ENCODE measurements at places on chromosomes 4 and X.
A peak's percentile ranks its signal among the peaks of the same experiment; 100 is the strongest.

DNA sequence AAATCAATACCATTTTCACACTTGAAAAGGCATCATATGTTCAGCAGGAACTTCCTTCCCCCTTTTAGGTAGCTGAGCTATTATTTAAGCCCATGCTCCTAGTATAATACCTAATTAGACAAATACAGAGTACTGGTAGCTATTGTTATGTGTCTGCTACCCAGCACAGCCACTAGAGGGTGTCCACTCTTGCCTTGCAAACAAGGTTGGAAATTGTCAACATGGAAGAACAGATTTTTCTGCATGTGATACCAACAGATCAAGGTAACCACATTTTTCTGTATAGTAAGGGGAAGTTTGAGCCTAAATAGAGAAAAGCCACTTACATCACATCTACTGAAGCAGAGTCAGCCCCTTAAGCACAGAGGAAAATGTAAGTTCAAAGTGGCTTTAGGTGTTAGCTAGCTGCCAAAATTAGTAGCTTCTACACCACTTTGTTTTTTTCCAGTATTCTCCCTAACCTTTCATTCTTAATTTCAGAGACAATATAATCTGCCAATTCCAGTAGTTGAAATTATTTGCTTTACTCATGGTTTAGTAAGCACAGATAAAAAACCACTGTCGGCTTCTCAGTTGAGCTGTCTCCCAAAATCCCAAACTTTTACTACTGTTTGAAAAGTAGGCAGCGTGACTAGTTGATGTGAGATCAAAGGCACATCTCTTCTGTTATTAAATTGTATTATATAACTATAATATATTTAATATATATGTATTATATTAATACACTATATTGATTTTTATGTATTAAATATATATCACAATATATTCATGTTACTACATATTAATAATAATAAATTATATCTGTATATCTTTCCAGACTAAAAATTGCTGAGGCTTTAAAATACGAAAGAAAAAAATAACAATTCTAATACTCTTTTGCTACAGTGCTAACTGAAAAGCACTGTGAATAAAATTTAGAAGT lies 38.2 kb downstream of the EDNRA start:
- peak; percentile 59 for DNase-seq

DNA sequence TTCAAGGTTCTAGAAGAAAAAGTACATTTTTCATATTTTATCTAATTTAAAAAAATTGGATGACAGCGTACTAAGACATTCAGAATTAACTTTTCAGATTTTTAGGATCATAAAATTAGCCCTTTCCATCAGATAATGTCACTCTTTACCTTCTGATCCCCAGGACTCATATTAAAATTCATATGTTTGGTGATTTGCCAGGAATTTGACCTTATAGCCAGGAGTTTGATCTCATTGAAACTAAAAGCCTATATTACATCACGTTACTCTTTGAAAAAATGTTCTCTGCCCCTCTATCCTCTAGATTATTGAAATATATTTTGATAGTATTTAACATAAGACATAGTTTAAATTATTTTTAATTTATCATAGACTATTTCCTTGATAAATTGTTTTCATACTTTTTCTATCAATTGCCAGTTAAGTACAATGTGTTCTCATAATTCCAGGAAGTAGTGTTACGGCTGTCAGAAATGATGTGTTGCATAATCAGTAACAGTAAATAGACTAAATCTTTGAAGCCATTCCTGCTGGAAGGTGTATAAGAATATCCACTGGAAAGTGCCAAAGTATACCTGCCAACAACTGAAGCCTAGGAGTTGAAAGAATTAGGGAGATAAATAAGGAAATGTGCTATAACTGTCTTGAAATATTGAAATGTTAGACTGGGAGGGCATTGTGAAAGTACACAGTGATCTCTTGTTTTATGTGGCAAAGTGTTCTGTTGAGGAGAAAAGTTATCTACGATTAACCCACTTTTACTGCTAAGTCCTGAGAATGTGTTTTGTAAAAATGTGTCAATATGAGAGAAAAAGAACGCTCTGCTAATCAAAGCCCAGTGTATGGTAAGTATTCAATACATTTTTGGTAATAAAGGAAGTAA lies 32.9 kb upstream of the PDGFC start:
- no peak for DNase-seq

DNA sequence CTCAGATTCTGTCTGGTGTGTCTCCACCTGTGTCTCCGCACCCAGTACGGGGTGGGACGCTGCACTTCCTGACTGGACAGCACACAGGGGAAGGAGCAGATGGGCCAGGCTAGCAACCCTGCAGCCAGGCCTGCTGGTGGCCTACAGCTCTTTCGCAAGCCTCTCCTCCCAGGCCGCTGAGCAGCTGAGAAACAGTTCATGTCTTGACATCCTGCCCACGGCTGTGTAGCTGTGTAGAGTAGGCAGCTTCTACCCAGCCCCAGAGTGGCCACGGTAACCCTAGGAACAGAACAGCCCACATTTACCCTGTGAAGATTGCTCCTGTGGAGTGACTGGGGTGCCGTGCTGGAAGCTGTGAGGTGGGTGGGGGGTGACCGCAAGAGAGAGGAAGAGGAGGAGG lies 38.9 kb downstream of the CCNQ start:
- no peak for DNase-seq

DNA sequence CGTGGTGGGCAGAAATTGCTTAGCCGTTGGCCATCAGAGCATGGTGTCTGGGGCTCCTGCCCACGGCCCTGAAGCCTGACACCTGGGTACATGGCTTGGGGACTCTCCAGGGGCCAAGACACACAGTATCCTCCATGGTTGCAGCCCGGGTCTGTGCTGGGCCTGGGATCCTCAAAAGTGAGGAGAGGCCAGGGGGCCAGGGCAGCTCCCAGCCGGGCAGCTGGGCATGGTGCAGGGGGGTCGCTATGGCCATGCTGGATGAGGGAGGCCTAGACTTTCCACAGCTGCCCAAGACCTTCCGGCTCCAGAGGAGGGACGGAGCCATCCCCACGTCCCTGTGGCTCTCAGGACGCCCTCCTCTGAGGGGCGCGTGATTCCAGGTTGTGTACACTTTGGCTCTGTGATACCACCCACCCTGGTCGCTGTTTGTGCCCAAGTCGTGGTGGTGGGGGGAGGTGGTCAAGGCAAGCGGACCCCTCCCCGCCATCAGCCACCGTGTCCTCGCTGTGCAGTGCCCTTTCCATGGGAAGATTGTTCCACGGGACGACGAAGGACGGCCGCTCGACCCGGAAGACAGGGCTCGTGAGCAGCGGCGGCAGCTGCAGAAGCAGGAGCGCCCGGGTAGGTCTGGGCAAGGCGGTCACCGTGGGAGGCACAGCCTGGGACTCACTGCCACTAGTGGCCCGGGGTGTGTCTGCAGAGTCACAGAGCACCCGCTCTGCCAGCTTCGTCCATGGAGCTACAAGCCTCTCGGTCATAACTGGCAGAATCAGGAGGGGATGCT lies 25.7 kb downstream of the NKX1-1 start:
- no peak for DNase-seq

GRCh38 chrX:68695206-68695845 lies 47.9 kb downstream of the STARD8 start:
- no peak for DNase-seq

GRCh38 chr4:62550121-62550520 lies 1350.0 kb downstream of the ADGRL3 start:
- DNase-seq = no peak

DNA sequence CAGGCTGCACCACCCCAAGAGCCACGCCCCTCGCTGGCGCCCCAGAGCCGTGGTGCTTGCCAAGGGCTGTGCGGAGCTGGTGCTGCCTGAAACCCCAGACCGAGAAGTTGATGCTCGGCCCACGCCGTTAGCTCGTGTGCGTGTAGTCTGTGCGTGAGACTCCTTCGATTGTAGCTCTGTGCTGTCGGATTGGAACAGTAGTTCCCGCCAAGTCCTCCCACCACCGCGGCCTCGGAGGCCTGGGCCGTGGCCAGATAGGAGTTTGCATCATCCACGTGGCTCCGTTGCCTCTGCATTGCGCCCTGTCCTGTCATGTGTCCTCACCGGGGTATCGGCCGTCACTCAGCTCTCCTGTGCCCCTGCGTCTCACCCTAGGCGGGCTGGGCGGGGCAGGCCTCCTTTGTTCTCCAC lies 24.2 kb downstream of the TNIP2 start:
- DNase-seq = no peak

DNA sequence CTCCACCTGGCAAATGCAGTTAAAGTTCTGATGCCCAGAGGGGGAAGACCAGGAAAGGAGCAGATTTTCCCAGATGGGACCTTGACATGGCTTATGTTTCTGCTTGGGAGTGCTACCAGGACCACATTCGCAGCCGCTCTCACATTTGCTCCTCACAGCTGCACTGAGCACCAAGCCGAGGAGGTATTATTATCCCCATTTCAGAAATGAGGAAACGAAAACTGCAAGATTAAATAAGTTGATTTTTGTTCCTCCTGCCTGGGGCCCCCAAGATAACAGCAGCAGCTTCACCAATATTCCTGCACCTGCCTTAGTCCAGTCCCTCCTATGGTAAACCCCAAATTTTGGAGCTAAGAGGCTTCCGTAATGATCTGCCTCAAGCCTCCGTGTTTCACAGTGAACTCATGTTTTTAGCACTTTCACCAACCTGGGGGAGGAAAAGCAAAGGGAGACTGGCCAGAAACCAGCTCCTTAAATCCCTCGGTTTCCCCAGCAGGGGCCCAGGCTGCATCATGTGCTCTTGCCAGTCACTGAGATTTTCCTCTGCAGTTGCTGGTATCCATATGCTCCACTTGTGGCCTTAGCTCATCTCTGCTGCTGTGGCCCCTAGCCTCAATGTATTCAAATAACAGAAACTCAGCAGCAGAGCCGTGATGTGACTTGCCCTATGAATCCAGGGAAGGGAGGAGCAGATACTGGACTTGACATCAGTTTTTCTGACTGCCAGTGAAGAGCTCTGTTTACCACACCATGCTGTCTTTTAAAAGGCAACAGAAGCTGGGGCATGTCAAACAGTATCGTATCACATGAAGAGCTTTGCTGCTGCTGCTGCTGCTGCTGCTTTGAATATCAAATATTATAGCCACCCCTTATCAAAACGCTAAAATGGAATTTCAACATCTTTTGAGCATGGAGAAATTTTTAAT lies 95.5 kb upstream of the KLHL13 start:
- peak; percentile 57 for DNase-seq

GRCh38 chrX:4741024-4741423 lies 1027.6 kb upstream of the PRKX start:
- DNase-seq = no peak

GRCh38 chrX:71629467-71629866 lies 11.2 kb upstream of the CXCR3 start:
- DNase-seq = peak; percentile 61

- DNase-seq = no peak
Observed at GRCh38 chr4:52837716-52838558, 24.2 kb upstream of the RASL11B start.

- no peak for DNase-seq
Observed at GRCh38 chr4:57280481-57280880, 170.3 kb upstream of the IGFBP7 start.

- DNase-seq = no peak
Observed at GRCh38 chr4:123559955-123560871, 163.6 kb downstream of the SPRY1 start.

GRCh38 chrX:100926453-100926852 lies 2.3 kb downstream of the XKRX start:
- DNase-seq = no peak

DNA sequence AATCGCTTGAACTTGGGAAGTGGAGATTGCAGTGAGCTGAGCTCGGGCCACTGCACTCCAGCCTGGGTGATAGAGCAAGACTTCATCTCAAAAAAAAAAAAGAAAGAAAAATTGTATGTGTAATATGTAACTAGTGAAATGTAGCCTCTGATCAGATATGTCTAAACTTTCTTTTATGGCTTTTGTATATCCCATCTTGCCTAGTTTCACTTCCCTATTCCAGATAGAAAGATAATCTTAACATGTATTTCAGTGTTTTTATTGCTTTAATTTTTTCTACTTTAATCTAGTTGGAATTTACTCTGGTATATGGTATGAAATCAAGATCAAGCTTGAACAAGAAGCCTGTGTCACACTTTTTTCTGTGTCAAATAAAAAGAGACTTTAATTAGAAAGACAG lies 1.9 kb upstream of the ZNF41 start:
- peak; percentile 35 for DNase-seq

- no peak for DNase-seq
Observed at GRCh38 chrX:8284131-8284530, 113.1 kb upstream of the VCX2 start.

GRCh38 chr4:99390055-99390454 lies 37.5 kb upstream of the ADH1C start:
- DNase-seq = no peak

DNA sequence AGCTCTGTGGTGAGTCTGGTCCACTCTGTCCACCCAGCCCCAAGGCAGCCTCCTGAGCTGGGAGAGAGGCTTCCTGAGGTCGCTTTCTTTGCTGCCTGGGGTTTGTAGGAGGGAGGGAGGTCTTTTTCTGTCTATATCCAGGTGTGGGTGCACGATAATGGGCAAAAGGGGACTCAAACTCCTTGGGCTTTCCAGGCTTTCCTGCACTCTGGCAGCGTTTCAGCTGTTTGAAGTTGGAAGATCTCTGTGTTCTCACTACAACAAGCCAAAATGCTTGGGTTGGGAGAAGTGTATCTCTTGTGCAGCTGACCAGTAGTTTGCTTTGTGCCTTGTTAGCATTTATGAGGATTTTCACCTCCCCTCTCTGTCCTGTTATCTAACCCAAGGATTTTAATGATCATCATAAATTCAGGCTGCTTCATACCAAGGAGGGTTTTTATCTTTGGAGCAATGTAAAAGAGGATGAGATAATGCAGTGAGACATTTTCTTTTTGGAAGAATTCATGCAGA lies 126.3 kb downstream of the REPS2 start:
- no peak for DNase-seq

DNA sequence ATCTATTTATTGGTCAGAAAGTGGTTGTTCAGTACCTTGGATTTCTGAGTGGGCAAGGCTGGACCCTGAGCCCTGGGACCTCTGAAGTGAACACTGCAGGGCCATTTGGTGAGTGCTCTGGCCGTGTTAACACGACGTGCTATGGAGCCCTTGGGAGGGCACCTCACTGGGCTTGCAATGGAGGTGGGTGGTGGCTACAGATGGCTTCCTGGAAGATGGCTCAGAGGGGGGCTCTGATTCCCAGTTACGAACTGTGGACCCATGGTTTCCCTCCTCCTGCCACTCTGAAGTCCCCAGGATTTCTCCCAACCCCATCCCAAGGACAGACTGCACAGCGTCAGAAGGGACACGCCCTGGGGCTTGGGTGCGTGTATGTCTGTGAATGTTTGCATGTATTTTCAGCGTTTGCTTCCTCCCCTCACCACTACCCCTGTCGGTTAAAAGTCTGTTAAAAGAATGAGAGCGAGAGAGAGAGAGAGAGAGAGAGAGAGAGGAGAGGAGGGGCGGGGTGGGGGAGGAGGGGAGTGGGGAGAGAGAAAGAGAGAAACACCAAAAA lies 3.7 kb upstream of the RHOH start:
- peak; percentile 84 for DNase-seq

- DNase-seq = no peak
Observed at GRCh38 chr4:76741663-76742020, 156.3 kb downstream of the SOWAHB start.

GRCh38 chr4:169818063-169818679 lies 60.4 kb upstream of the HPF1 start:
- peak; percentile 45 for DNase-seq
